ENCODE measurements at places on chromosomes 6 and 20.

DNA sequence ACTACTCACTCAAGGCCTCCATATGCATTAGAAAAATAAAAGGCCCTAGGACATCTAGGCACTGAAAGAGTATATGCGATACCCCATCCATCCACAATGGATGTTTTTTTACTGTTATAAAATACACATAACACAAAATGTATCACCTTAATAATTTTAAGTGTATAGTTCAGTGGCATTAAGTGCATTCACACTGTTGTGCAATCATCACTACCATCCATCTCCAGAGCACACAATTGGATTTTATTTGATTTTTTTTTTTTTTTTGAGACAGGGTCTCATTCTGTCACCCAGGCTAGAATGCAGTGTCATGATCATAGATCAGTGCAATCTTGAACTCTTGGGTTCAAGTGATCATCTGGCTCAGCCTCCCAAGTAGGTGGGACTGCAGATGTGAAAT, 2.8 kb downstream of the MDC1 start:
- no peak for DNase-seq

DNA sequence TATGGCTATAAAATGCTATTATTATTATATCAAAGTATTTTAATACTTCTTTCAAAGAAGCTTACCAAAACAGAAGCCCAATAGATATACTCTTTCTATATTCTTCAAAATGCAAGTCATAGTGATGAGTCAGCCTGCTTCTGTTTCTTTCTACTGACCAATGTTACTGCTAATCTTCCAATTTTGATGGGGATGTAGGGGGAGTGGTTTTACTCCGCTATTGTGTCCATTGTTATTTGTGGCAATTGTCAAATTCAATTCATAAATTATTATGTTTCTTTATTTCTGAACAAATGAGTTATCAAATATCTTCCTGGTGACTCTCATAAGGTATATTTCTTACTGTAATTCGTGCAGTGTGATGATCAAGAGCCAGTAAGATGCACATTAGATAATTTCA, 221.5 kb upstream of the DEFB112 start:
- DNase-seq, result peak; percentile 15

- DNase-seq, result no peak
Observed at GRCh38 chr6:160363016-160363996, 15.1 kb downstream of the SLC22A3 start.

DNA sequence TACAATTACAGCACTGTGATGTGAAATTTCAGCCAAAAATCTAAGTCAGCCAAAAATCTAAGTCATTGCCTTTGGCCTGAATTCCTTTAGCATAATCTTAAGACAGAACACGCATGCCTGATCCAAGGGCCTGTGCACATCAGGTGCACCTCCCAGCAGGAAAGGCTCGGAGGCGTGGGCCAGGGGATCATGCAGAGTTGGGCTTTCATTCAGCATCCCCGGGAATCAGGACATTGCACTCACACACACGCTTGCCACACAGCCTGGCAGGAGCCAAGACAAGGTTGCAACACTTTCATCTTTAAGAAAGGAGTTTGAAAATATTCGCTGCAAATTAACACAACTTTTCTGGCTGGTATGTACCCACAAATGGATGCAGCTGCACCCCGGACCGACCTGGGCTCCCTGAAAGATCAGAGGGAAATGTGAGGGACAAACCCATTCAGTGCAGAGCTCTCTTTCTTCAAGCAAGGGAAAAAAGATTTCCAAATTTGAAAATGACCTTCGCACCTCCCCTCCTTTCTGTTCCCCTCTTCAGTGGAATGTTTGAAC, 48.8 kb downstream of the ERMARD start:
- DNase-seq, result no peak

DNA sequence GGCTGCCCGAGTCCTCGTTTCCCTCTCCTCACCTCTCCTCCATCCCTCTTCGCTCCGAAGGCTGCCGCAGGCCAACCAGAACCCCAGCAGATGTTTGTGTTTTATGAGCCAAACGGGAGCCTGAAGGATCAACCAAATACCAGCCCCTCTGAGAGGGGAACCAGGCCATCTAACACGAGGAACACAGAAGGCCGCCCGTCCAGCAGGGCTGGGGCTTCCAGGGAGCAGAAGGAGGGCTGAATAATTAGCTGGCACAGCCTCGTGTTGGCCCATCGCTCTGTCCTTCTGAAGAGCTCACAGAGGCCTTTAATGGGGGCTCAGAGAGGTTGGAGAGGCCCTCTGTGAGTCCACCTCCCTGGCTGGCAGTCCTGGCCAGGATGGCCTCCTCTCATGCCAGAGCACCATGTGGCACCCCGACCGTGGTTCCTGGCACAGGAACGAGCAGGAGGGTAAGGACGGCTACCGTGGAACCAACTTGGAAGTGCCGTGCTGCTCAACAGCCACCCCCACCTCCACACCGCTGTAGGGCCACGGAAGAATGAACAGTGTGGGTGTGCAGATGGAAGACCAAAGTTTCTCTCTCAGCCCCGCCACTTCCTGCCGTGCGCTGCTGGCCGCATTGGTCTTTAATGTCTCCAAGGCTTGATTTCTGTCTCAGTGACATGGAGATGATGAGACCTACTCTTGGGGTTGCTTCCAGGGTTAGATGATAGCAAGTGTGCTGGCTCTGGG, 155.2 kb downstream of the SCML4 start:
- no peak for DNase-seq

- peak; percentile 77 for DNase-seq
Observed at GRCh38 chr6:153966001-153966400, 73.0 kb upstream of the OPRM1 start.

GRCh38 chr20:15317546-15318232, 980.3 kb upstream of the FLRT3 start:
- DNase-seq, result no peak

- DNase-seq, result no peak
Observed at GRCh38 chr6:118650582-118651281, 659 bp downstream of the CEP85L start.

- peak; percentile 67 for DNase-seq
Observed at GRCh38 chr6:130500693-130501092, 134.9 kb downstream of the TMEM200A start.

DNA sequence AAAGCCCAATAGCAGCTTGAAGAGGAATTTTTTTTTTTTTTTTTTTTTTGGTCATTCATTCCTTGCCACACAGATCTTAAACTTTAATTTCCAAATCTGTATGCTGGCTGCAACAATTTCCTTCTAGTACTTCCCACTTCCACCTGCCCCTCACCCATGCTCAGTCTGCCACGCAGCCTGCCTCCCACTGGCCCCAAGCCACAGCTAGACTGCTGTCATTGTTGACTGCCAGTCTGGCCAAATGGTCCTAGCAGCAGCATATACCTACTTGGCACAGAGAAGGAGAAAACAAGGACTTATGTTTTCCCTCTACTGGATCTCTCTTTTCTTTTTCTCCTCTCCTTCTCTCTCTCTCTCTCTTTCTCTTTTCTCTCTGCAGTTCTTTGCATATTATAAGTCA, 118.3 kb upstream of the HEY2 start:
- no peak for DNase-seq

GRCh38 chr6:170297576-170298330, 6.9 kb upstream of the DLL1 start:
- no peak for DNase-seq

DNA sequence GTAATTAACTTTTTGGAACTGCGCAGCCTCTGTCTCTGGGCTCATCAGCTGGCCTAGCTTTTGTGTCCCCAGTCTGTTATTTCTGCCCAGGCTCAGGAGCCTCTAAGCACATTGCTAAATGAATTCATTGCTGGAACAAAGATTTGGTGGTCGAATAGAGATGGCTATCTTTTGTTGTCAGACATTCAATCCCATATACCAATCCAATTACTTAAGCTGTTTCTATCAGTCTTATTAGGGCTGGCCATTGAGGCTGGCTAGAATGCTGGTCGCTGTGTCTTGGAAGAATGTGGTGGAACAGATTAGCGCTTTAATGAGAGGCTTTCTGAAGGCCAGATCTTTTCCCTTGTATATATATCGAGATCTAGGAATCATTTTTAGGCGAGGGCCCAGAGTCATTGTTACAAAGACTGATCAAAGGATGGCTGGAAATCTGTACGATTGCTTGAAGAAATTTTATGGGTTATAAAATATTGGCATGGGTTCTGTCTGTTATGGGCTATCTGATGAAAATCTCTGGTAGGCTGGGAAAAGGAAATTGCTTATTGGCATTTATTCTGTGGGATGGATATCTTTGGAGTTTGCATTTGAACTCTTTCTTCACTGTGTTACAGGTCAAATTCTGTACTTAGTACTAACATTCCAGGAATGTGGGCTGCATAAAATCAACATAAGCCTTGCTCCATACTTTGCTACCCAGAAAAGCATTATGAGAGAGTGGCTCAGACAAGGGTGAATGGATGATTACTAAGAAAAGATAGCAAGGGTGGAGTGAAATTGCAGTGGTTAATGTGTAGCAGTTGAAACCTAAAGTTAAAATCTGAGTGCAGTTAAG, 34.8 kb upstream of the JAG1 start:
- peak; percentile 71 for DNase-seq

All from brain microvascular endothelial cell (primary cell).